Fibroblast of mammary gland (primary cell): ENCODE measurements at places on chromosomes 5 and 9.
A peak's percentile ranks its signal among the peaks of the same experiment; 100 is the strongest.

DNA sequence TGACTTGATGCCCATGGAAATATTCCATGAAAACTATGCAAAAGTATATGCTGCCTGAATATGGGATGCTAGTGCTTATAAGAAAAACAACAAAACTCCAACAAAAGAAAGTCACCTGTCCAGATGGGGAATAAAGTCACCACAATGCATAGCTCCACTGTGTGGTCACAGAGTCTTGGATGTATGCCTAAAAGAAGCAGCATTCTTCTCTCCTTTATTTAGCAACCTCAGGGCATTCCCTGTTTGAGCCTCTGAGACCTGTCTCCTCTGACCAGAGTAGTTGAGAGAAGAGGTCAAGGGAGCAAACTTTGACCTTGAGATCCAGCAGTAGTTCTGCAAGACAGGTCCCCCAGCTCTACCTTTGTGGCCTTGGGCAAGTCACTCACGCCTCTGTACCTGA lies 287.5 kb downstream of the MED10 start:
- DNase-seq = no peak

GRCh38 chr5:159313197-159313596 lies 17.1 kb downstream of the IL12B start:
- no peak for DNase-seq

DNA sequence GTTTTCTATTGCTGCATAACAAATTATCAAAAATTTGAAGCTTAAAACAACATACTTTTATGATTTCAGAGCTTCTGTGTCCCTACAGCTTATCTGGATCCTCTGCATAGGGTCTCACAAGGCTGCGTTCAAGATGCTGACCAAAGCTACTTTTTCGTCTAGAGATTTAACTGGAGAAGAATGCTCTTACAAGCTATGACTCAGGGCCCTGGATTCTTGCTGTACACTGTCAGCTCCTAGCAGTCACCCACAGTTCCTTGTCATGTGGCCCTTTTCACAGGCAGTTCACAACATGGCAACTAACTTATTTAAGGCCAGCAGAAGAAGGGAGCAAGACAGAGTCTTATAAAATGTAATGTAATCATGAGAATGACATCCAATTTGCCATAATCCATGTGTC lies 70.8 kb upstream of the FAM174A start:
- DNase-seq = peak; percentile 35

GRCh38 chr5:285991-286557 lies 14.6 kb downstream of the PDCD6 start:
- DNase-seq = no peak

DNA sequence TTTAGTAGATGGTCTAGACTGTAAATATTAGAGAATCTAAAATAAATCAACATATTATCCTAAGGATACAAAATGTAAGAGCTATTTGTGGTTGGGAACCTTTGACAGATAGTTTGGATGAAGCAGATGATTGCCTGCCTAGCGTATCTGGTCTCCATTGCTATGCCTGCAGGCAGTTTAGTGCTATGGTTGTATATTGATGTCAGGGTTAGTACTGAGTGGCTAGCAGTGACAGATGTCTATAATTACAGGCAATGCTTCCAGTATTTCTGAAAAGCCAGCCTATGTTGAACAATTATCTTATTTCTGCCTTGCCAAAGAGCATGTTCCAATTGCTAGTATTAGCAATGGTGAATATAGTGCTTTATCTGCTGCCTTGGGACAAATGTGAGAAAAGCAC lies 151.3 kb upstream of the TLX3 start:
- DNase-seq = no peak

DNA sequence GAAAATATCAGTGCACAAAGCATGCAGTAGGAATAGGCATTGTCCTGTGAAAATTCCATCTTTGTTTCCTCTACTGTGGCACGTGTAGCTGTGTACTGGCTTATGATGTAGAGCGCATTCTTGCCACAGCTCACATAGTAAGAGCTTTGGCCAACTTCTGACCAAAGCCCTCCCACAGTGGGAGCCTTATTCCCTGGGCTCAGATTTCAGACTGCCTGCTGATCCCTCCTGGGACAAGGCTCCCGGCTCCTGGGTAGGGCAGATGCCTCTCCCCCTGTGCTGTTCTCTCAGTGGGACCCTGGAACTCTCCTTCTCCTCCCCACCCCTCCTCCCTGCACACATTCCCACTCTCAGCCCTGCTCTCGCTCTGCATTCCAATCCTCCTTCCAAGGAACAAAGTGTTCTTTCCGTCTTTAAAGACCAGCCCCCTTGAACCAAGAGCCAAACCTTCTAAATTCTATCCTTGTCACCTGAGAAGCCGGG lies 17.5 kb downstream of the LCP2 start:
- peak; percentile 29 for DNase-seq

DNA sequence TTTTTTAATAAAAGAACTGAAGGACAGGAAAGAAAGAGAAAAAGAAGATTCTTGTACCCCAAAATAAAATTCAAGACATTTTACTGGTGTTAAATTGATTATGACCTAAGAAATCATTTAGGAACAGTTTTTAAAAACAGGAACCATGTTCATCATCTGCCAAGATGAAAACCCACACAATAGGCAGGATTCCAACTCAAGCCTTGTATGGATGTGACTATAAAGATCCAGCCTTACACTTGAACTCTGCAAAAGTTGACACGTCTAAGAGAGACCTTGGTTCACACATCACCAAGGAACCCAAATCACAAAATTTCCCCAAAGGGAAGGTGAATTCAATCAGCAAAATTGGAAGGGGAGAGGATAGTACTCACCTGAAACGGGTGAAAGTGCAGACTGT lies 82.6 kb downstream of the SMIM23 start:
- DNase-seq = peak; percentile 52

DNA sequence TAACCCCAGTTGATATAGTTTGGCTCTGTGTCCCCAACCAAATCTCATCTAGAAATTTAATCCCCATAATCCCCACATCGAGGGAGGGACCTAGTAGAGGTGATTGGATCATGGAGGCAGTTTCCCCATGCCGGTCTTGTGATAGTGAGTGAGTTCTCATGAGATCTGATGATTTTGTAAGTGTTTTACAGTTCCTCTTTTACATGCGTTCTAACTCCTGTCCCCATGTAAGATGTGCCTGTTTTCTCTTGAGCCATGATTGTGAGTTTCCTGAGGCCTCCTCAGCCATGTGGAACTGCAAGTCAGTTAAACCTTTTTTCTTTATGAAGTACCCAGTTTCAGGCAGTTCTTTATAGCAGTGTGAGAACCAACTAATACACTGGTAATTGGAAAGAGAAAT lies 73.6 kb downstream of the CDH12 start:
- no peak for DNase-seq
